CD4-positive, alpha-beta T cell treated with Interleukin-17A for 4 hours (primary cell): ENCODE measurements at places on chromosomes 5 and 9.

DNA sequence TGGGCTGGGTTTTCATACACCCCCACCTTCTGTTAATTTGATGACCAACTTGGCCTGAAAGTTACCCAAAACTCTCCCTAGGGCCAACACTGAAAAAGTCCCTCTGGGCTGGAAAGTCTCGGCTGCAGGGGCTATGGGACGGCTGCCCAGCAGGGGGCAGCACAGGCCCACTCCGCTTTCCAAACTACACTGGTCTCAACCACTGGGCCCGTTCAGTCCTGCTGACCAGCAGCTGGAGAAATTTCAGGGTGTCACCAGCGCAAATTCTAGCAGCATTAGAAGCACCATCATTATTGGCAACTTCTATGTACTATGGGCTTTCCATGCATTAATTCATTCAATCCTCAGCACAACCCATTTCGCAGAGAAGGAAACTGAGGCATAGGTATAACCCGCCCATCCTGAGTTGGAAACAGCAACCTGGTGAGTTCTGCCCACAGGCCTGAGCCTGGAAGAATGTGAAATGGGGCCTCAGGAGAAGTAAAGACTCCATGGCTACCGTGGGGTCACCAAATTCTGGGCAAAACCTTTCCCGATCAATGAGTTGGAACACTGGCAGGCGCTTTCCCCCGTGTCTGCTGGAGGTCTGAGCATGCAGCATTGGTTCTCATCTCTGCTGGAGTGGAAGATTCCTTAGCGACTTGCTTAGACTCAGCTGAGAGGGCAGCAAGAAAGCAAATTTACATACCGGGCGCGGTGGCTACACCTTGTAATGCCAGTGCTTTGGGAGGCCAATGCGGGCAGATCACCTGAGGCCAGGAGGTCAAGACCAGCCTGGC is 9.7 kb downstream of the ORM2 start:
- DNase-seq = peak; percentile 73

GRCh38 chr5:154603953-154604679 is 126.1 kb upstream of the HAND1 start:
- no peak for DNase-seq

DNA sequence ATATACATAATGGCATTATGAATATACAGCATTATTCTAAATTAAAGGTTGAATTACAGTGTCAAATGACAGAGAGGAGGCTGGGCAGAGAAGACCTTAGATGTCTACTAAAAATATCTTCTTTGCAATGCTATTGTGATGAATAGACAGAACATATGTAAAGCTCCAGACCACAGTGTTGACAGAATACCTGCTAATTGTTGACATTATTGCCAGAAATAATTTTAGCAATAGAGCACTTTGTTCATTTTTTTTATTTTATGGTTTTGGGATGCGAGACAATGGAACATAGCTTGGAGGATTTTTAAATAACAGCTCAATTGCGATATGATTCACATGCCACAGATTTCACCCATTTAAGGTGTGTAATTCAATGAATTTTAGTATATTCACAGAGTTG is 508.8 kb downstream of the PSAT1 start:
- no peak for DNase-seq

DNA sequence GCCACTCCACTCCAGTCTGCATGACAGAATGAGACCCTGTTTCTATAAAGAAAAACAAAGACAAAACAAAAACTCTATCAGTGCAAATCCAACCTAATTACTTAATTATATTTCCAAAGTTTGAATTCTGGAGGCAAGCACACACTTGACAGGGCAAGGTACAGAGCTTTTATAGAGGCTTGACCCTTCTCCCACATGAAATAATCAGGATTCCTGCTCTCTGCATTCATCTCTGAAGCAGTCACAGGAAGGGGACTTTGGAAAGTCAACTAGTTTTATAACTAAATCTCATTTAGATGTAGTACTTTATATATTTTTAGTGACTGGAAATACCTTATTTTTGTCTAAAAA is 91.9 kb upstream of the CHD1 start:
- no peak for DNase-seq

DNA sequence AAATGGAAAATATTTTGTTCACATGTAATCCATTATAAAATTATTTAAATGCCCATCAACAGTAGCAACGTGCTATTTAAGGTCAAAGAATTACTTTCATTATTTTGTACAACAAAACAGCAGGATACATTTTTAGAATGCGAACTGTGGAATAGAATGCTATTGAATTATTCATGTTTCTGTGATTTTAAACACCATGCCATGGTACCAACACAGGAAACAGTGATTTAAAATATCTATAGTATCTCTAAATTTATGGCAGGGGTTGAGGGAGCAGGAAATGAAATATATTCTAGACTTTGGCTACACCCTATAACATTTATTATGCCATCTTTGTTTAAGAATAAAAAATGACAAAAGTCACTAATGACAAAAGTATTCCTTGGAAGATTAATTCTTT is 62.4 kb downstream of the DROSHA start:
- no peak for DNase-seq

GRCh38 chr9:31824860-31825259 is 559.6 kb upstream of the ACO1 start:
- DNase-seq = no peak

DNA sequence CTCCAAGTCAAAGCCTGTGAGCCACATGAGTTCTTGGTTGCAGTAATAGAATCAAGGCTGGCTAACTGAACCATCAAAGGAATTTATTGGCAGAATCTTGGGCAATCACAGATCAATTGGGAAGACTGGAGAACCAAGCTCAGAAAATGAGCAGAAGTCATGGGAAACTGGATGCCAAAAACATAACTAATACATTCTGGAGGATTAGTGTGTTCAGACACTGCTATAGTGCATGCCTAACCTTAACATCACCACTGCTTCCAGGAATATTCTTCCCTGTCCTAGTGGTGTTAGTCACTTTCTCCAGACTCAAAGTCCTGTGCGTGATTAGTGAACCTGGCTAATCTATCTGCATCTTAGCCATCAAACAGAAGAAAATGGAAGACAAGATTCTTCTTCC is 843.7 kb downstream of the EFNA5 start:
- DNase-seq = no peak

GRCh38 chr9:35954942-35955546 is 2.9 kb downstream of the OR2S2 start:
- peak; percentile 57 for DNase-seq

GRCh38 chr9:123753669-123754258 is 176.2 kb downstream of the DENND1A start:
- DNase-seq = no peak

DNA sequence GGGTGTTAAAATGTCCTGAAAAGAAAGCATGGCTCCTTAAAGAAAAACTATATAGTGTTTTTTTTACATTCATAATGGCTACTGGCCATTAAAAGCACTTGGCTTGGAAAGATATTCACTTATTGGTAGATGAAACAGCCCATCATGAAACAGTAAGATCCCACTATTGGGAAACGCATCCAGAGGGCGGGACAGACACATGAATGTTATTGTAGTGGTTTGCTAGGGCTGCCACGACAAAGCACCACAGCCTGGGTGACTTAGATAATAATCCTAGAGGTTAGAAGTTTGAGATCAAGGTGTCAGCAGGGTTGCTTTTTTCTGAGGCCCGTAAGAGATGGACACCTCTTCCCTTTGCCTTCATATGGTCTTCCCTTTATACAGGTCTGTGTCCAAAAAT is 139.4 kb upstream of the ANKH start:
- no peak for DNase-seq

GRCh38 chr5:106397700-106398099 is 1273.0 kb downstream of the EFNA5 start:
- no peak for DNase-seq

DNA sequence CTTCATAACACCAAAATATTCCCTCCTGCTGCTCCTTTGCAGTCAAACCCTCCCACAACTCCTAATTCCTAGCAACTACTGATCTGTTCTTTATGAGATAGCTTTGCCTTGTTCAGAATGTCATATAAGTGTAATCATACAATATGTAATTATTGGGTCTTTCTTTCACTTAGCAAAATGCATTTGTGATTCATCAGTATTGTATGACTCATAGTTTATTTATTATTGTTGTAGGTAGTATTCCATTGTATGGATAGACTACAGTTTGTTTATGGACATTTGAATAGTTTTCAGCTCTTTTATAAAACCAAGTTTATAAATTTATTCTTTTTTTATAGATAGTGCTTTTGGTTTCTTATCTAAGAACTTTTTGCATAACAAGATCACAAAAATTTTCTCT is 468.2 kb upstream of the KIF2A start:
- DNase-seq = no peak

DNA sequence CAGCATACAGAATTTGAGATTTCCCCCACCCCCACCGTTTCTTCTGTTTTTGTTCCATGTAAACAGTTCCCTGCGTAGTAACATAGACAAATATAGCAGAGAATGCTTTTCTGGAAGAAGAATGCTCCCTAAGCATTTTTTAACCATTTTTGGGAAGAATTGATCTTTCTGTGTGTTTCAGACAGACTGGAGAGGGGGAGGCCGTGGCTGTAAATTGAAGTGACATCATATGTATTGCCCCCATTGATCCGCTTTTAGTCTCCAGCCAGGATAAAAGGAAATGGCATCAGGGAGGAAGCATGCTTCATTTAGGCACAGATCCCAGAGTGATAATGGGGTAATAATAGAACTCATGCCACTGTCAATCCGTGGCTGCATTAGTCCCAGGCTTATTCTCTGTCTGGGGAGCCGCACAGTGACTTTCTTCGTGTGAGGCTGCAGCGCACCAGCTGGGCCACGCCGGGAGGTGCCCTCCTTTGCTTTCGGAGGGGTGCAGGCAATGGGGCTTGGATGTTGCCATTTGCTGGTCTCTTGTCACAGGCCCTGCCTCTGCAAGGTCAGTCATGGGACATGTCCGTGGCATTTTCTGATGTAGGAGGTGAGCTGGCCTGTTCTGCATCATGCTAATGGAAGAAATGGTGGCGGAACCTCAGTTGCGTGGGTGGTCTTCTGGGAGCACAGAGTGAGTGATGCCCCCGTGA is 261.5 kb downstream of the FANCC start:
- no peak for DNase-seq

DNA sequence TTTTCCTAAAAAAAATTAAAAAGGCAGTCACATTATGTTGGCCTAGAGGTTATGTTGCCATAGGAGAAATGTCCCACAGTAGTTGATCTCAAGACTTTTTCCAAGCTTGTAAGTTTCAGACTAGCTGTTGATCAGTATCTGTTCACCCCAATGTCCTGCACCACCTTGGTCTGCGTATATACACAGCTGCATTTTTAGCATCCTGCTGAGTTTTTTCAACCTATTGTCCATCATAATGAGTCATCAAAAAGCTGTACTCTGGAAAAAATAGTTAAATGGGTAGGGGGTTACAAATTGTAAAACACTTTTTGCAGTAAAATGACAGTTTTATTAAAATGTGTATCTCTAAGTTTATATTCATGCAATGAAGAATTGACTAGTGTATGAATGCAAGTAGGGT is 53.2 kb upstream of the TMEM171 start:
- DNase-seq = no peak

- DNase-seq = no peak
Measured at GRCh38 chr9:105541838-105542237, 16.1 kb upstream of the FKTN start.

GRCh38 chr5:143402017-143402552 is 1.4 kb downstream of the NR3C1 start:
- no peak for DNase-seq

GRCh38 chr5:11164531-11165294 is 403.7 kb upstream of the DAP start:
- no peak for DNase-seq

- no peak for DNase-seq
Measured at GRCh38 chr5:42021923-42022322, 96.8 kb downstream of the FBXO4 start.

GRCh38 chr5:107466233-107466769 is 204.4 kb downstream of the EFNA5 start:
- no peak for DNase-seq

DNA sequence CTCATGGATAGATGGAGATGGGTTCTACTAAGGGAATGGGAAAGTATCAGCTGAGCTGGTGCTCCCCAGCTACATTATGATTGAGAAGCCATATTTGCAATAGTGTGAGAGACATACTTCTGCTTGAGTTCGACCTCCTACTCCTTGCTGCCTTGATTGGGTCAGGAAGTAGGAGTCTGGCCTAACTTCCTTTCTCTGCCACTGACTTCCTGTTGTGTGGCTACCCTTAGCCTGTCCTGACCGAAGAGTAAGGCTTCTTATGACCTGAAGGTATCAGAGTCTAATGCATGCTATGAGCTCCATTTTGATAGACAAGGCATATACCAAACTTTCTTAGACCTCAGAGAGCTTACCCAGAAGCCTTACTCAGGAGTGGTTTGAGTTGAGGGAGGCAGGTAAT is 53.9 kb downstream of the OSTF1 start:
- DNase-seq = peak; percentile 34

DNA sequence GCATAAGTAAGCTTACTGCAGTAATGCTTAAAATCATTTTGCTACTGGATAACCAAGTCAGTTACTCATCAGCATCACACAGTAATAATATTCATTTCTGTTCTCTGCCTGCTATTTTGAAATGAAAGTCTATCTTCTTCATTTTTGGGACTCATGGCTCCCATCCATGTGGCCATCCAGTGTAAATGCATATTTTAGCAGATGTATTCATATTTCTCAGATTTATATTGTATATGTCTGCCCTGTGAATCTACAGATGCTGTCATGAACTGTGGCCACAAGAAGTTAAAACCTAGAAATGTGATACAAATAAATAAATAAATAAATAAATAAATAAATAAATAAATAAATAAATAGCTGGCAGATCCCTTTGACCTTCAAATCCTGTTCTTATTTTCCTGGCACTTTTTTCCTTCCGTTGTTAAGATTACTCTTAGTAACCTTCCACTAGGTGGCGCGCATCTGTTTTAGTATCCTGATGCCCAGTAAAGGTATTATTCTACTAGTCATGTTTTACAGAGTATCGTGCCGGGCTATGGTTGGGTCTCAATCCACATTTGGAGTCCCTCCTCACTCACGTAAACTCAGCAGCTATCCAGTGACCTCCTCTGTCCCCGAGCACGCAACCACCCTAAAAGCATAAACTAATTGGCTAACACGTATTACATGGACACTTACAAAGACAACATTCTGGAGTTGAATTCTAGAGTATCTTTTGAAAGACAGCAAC is 79.2 kb upstream of the IL7R start:
- DNase-seq = peak; percentile 88

DNA sequence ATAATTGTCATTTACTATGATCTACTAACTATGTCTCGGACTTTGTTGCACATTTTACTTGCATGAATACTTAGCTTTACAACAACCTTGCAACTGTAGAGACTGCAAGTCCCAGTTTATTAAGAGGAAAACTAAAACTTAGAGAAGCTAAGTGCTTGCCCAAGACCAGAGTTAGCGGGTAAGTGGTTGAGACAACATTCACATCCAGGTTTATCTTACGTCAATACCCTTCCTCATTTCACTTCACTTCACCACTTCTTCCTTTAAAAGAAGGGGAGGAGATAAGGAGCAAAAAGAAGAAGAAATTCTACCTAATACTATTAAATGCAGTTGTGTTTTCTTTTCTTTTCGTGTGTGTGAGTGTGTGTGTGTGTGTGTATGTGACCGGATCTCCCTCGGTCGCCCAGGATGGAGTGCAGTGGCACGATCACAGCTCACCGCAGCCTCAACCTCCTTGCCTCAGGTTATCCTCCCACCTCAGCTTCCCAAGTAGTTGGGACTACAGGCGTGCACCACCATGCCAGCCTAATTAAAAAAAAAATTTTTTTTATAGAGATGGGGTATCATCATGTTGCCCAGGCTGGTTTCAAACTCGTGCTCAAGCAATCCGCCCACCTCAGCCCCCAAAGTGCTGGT is 37.4 kb downstream of the MEGF9 start:
- no peak for DNase-seq
